G401 (cell line): ENCODE measurements at places on chromosomes 4 and X.

DNA sequence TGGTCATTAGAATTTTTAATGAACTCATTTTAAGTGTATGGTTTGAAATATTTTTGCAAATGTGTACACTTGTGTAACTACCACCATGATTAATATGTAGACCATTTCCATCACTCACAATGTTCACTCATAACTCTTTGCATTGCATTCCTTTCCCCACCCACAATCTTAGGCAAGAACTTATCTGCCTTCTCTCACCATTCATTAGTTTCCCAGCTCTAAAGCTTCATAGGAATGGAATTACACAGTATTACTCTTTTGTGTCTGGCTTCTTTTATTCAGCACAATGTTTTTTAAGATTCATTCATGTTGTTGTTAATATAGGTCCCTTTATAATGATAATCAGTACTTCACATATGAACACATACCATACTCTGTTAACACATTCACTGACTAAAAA is 106.1 kb downstream of the ARAP2 start:
- DNase-seq: no peak

DNA sequence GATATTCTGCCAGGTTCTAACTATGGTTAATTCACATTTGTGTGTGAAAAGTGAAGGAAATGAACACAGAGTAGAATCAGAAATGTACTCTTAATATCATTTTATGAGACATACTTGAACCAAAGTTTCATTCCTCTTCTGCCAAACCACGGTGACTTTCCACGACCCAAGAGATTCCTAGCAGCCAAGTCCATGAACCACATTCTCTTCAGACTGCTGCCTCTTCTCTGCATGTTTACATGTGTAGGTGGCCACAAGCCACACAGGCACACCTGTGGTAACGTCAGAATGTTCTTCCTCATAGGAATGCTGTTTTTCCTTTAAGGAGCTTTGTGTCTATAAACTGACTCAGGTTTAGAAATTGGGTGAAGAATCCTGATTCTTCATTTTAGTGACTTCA is 1411.2 kb downstream of the RAPGEF2 start:
- DNase-seq: no peak

DNA sequence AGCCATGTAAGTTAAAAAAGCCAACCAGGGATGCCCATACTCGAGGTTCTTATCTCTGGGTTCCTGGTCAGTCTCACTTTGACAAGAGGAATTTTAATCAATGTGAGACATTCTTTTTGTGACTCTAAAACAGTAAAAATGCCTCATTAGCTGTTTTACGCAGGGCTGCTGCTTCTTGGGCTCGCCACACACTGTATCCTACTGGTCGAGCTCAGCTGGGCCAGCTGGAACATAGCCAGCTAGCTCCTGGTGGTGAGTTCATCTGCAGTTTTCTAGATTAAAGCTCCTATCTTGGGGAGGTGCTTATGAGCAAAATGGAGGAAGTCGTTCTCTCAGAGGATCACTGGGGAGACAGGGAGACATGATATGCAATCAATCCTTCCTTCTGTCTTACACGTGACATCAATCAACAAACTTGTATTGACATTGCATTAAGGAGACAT is 55.9 kb upstream of the LEF1 start:
- DNase-seq: peak; percentile 2

- no peak for DNase-seq
These were observed 104.6 kb downstream of the ANAPC4 start for GRCh38 chr4:25481648-25482047.

- DNase-seq: no peak
These were observed 338.4 kb downstream of the NR3C2 start for GRCh38 chr4:148103597-148104355.

GRCh38 chrX:35722128-35722527 is 76.0 kb upstream of the MAGEB16 start:
- DNase-seq: no peak

- DNase-seq: no peak
These were observed 806.8 kb downstream of the PCDH19 start for GRCh38 chrX:99603091-99603814.

DNA sequence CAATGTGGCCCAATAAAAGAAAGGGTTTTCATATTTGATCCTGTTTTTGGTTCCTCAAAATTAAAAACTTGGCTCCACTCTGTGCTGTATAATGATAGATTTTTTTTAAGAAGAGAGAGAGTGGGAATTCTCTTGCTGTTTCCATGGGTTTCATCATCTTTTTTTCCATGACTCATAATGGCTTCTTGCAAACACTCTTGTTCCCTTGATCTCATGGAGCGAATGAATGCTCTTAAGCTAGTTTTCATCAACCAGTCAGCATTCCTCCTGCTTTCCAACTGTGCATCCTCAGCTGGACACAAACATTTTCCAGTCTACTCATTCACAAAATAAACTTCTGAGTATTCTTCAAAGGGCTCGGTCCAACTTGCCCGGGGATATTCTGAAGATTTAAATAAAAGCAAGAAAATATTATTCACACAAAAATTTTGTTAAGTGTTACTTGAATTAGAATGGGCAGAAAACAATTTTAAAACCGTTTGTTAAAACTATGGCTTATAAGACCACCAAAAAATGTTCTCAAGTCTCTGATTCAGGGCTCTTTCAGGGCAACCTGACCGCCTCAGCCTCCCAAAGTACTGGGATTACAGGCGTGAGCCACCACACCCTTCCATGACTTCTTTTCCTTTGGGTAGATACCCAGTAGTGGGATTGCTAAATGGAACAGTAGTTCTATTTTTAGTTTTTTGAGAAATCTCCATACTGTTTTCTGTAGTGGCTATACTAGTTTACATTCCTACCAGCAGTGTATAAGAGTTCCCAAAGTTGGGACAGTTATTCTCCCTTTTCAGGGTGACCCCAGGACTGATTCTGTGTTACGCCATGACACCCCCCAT is 64.7 kb downstream of the TMEM156 start:
- no peak for DNase-seq

- no peak for DNase-seq
These were observed 127.3 kb downstream of the TENM3 start for GRCh38 chr4:182370491-182370890.

DNA sequence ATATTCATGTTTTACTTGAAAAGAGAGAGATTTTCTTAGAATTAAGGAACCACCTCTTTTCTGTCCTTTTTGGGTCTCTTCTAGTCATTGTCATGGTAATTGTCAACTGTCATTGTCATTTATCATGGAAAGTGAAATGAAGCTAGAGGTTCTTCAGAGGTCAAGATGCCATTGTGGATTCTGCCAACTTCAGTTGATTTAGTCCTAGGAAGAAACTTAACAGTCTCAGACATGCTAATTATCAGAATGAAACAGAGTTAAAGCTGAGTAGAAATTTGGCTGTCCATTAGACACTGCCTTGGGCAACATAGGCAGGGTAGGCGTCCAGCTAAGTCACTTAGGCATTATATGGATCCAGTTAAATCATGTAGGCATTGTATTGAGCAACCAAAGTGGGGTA is 796.1 kb upstream of the ADGRL3 start:
- DNase-seq: no peak

- no peak for DNase-seq
These were observed 10.6 kb downstream of the HAND2 start for GRCh38 chr4:173519111-173520101.

DNA sequence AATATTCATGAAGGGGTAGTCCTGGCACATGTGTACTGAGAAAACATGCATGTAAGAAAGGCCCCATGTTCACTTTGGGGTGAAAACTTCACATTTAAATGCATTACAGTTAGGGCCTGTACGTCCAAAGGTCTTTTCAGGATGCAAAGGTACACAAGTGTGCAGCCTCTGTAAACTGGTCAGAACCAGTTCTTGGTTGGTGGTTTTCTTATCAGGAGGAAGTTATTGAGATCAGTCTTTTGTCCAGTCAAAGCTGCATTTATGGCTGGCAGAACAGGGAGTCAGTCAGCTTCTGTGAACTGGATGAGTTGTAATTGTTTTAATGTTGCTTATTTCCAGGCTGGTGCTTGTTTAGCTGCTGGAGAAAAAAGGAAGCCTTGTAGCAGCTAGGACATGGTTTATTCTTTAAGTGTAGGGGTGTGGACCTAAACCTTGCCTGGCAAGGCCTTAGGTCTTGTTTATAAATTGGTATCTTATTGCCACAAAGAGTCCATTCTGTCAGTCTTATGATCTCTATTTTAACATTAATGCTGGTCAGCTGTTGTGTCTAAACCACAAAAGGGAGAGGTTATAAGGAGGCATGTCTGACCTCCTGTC is 1906.6 kb upstream of the TENM3 start:
- no peak for DNase-seq

- no peak for DNase-seq
These were observed 168.2 kb downstream of the DCTD start for GRCh38 chr4:182748949-182749348.
